ENCODE measurements at places on chromosomes 1 and 21.

- DNase-seq, result no peak
Measured at GRCh38 chr1:32275424-32275823, 16.5 kb upstream of the HDAC1 start.

DNA sequence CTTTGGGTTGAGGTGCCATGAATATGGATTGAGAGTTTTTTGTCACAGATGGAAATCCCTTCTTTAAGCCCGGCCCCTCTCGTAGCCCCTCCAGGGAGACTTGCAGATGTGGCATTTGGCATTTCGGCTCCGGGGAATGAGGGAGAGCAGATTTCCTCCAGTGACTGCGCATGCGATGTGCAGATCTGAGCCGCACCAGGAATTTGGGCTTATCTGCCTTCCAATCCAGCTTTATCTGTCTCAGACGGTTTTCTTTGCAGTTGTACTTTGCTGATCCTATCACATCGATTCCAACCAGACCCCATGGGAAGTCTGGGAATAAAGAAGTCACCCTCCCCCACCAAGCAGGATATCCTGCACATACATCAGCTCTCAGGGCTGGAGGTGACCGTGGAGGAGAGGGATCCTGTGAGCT is 11.7 kb downstream of the KIF26B start:
- DNase-seq, result no peak

- DNase-seq, result no peak
Measured at GRCh38 chr1:67134695-67135094, at the start of gene C1orf141. Gene C1orf141, minus strand, starts transcription at chr1:67134970. Its CDS starts 7,730 bp downstream, at chr1:67127240.

DNA sequence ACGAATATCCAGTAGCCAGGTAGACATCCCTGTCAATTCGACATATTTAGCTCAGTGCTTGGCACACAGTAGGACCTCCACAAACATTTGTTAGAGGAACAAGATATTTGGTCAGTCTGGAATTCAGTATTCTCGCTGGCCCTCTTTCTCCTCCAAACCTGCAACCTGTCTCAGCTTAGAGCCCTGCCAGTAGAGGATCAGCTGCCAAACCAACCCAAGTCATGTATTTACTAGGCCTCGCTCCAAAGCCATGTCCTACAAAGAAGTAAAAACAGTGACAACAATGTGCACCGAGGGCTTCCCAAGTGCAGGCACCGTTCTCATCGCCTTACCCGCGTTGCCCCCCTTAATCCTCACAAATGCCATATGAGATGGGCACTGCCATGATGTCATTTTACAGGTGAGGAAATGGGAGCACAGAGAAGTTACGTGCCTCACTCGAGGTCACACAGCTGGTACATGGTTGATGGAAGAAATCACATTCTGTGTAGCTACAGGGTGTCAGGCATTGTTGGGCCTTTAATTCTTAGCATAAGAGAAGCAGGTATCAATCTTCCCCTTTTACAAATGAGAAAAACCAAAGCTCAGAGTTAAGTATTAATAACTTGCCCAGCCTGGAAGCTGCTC is 26.0 kb upstream of the CDCA8 start:
- DNase-seq, result no peak

- no peak for DNase-seq
Measured at GRCh38 chr1:99820546-99820945, 29.6 kb upstream of the AGL start.

- DNase-seq, result no peak
Measured at GRCh38 chr1:177355575-177355974, 184.8 kb downstream of the BRINP2 start.

DNA sequence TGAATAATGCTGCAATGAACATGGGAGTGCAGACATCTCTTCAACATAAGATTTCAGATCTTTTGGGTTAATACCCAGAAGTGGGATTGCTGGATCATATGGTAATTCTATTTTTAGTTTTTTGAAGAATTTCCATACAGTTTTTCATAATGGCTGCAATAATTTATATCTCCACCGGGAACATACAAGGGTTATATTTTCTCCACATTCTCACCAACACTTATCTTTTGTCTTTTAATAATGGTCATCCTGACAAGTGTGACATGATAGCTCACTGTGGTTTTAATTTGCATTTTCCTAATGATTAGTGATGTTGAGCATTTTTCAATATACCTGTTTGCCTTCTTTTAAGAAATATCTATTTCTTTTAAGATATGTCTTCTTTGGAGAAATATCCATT is 44.5 kb upstream of the WARS2 start:
- no peak for DNase-seq

DNA sequence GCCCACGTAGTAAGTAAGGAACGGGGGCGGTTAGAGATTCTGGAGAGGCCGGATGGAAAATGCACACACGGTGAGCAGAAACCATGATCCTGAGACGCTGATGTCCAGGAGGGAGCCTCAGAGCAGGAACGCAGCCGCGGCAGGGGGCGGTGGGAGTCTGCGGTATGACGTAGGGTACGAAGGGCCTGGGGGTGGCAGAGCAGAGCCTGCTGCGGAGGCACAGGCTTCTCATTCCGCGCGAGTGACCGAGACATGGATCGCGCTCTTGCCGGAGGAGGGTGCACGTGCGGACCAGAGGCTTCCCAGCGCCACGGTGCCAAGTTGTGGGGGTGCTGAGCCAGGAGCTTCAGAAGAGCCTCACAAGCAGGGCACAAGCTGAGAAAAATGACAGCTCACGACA is 176.2 kb downstream of the KIF26B start:
- no peak for DNase-seq

- no peak for DNase-seq
Measured at GRCh38 chr1:153794624-153795329, 19.6 kb downstream of the SLC27A3 start.

- DNase-seq, result no peak
Measured at GRCh38 chr1:243848165-243848857, 1.7 kb downstream of the AKT3 start.

DNA sequence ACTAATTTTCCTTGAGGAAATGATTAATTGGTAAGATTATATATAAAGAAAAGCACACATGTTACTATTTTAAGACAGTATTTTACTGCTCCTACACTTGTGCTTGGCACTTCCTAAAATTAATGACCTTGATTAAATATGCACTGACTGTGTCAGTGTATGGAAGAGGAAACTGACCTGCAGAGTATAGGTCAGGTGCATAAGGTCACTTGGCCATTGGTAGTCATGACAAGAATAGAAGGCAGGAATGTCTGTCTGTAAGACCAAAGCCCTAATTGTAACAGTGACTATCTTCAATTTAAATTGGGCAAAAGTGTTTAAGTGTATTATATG is 128.0 kb upstream of the KCNK2 start:
- no peak for DNase-seq

DNA sequence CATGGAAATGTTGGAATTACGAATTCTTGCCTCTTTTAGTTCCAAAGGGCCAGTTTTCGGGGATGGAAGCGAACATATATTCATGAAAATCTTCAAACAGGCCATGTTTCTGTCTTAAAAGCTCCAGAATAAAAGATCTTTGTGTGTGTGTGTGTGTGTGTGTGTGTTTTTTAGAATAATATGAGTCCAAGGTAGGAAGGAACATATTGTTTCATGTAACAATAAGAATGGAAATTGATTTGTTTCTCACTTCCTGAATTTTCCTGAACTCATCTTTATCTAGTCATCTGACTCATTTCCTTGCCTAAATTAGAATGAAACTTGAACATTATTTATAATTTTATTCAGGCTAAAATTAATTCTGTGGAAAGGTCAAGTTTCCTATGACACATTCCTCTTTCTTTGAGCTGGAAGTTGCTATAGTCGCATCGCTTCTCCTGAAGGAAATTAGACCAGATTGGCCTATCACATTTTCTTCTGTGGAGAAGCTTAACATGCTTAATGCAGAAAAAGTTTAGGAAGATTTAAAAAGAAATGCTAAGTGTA is 805.1 kb upstream of the ADAMTS5 start:
- no peak for DNase-seq
